HEK293T (cell line): ENCODE measurements at places on chromosomes 6 and 20.

DNA sequence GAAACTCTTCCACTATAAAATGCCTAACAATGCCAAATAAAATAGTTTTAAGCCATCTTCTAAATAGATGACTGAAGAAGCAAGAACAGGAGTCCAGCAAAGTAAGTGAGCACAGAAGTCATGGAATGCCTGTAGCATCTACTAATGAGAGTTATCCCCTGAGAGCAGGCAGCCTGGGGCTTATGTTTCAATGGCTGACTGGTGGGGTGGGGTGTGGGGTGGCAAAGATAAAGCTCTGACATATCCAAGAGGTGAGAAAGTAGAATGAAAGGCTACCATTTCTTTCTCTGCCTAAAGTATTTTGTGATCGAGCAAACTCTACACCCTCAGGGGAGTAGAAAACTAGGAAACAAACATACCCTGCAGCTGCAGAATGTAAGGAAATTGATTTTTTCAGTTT lies 348.8 kb downstream of the TFAP2B start:
- DNase-seq: no peak

GRCh38 chr6:35895560-35895959 lies 25.3 kb downstream of the SRPK1 start:
- DNase-seq: no peak

DNA sequence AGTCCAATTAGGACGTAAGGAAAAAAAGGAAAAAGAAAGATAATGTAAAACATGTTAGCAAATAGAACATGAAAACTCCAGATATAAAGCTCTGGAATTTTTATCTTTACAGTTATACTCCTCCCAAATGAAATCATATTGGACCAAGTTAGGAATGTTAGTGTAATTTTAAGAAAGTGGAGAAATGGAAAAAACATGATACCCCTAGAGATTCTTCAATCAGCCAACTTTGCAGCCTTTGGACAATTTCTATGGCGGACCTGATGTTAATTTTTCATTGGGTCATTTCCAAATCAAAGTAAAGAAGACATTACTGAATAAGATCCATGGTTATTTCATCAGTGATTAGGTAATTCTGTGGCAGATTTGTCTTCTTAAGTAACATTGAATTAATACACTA lies 748.7 kb downstream of the RFPL4B start:
- no peak for DNase-seq

DNA sequence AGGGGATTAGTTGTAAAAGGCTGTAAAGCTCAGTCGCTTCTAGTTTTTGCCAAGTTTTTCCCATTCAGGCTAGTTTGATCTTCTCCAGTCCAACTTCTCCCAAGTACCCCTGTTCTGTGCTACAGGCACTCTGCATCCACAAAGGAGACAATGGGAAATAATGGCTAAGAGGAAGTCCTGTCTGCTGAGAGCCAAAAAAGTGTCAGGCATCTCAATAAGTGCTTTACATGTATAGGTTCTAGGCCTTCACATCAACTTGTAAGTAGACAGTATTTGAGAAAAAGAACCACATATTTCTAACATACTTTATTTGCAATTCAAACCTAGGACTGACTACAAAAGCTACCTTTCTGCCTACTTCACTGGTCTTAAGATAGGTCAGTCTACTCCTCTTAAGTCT lies 4.9 kb downstream of the HTR1B start:
- no peak for DNase-seq

DNA sequence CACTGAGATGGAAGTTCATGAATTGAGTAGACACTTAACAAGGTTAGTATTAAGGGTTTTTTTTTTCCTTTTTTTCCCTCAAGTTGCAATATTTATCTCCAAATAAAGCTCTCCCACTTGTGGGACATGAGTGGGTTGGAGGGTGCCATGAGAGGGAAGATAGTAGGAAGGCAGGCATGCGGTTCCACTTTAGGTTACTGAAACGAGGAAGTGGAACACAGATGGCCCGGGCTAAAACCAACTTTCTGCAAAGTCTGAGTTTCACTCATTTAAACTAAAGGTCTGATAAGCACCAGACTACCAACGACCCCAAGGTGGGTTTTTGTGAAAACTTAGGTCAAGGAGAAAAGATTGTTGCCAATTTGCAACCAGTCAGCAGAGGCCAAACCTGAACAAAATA lies 42.2 kb downstream of the TBC1D7 start:
- no peak for DNase-seq
